ENCODE measurements at places on chromosomes 3 and 15.
A peak's percentile ranks its signal among the peaks of the same experiment; 100 is the strongest.

- no peak for DNase-seq
These were observed 170.3 kb downstream of the MOBP start for GRCh38 chr3:39637807-39638206.

DNA sequence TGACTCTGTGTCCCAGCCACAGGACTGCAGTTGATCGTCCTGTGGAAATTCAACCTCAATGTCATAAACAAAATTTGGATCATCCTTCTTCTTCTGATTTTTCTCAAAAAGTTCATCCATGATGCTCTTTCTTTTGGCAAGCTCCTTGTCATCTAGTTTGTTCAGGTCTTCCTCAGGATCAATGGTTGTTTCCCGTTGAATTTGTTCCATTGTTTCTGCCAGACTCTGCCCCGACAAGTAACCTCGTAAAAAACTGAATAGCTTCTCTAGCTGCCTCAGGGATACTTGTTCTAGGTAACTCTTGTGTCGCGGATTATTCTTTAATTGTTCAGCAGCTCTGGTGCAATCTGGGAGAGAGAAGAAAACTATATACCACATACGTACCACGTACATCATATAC lies 4.5 kb downstream of the CEP19 start:
- DNase-seq = no peak

- DNase-seq = no peak
These were observed 48.3 kb upstream of the THSD4 start for GRCh38 chr15:71066983-71067382.

DNA sequence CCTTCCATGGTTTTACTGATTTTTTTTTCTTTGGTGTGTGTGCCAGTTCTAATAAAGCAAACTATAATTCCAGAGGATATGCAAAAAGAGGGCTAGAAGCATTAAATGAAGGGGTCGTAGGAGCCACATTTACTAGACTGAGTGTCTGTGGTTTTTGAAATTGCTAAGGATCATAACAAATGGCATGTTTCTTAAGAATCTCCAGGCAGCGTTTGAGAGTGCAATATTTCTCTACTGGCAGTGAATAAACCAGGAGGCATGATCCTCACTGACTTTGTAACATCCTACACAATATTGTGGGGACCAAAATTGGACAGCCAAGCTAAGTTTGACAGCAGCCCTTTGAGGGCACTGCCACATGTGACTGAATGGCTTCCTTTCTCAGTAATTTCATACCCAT lies 115.9 kb upstream of the CCNL1 start:
- DNase-seq = no peak

DNA sequence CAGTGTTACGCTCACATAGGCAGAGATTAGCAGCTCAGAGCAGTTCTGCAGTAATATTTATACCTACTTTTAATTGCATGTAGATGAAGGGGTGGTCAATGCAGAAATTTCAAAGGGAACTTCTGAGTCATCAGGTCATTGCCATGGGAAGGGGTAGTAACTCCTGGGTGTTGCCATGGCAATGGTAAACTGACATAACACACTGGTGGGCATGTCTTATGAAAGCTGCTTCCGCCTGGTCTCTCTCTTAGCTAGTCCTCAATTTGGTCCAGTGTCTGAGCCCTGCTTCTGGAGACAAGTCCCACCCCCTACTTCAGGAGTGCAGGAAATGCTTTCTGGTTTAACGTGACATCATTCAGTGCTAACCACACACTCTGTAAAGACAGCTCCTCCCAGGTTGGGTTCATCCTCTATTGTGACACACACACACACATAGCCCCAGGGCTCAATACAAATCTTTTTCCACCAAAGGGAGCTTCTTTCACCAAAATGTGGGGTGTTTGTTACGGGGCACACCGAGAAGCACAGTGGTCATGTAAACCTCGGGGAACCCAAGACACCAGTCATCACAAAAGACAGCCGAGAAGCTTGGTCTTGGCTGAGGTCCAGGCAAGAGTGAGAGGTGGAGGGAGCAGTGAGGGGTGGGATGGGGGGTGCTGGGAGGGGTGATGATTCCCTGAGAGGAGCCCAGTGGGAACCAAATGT lies 74.5 kb downstream of the TLE3 start:
- peak; percentile 36 for DNase-seq

- DNase-seq = no peak
These were observed 138.3 kb downstream of the DIPK2A start for GRCh38 chr3:144109944-144110343.
